ENCODE measurements at places on chromosomes 4 and X.

GRCh38 chrX:122787231-122787630 lies 396.8 kb upstream of the GRIA3 start:
- DNase-seq = no peak
- no peak overlapping the region for H3K27ac ChIP-seq
- H3K36me3 ChIP-seq = no peaks in the 10 kb centered on the region
- no peaks in the 10 kb centered on the region for H3K4me1 ChIP-seq
- H3K4me3 ChIP-seq = no peak overlapping the region
- H3K27me3 ChIP-seq = no peaks in the 10 kb centered on the region

DNA sequence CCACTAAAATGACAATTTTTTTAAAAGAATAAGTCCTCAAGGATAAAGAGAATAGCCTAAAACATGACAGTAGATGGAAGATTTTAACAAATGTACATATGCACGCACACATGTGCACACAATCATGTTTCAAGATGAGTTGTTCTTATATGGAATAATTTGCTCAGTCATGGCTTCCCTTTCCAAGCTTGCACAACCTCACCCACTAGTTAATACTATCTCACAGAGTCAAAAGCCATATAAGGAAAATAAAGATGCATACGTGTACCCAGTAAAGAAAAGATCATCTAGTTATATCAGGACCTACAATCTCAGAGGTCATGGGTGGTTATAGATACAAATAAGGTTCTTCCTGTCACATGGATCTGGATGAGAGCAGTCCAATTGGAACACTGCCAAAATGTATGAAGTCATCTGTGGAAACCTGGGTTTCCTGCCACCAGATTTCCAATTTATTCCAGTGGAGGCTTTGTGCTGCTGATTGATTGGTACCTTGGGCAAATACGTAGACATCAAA lies 56.1 kb downstream of the FAM13A start:
- no peaks in the 10 kb centered on the region for H3K4me1 ChIP-seq
- no peaks in the 10 kb centered on the region for H3K27me3 ChIP-seq
- no peaks in the 10 kb centered on the region for H3K36me3 ChIP-seq
- H3K27ac ChIP-seq = no peak overlapping the region
- H3K4me3 ChIP-seq = no peak overlapping the region

DNA sequence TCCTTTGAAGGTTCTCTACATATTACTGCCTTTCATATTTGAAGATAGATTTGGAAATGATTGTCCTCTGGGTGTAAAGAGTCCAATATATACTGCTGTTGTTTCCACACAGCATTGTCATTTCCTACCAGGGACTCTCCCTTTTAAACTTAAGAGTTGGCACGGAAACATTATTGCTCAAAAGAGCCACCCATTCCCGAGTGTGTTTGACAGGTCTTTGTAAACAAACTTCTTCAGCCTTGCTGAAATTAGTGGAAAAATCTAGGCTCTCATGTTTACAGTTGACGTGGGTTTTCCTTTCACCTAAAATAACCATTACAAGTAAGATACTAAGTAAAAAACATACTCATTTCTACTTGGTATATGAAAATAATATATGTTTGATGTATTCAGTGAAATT lies 111.4 kb upstream of the LIMCH1 start:
- no peak overlapping the region for H3K4me3 ChIP-seq
- no peak for DNase-seq
- H3K36me3 ChIP-seq = no peaks in the 10 kb centered on the region
- no peaks in the 10 kb centered on the region for H3K4me1 ChIP-seq
- no peaks in the 10 kb centered on the region for H3K27me3 ChIP-seq
- H3K27ac ChIP-seq = no peak overlapping the region

DNA sequence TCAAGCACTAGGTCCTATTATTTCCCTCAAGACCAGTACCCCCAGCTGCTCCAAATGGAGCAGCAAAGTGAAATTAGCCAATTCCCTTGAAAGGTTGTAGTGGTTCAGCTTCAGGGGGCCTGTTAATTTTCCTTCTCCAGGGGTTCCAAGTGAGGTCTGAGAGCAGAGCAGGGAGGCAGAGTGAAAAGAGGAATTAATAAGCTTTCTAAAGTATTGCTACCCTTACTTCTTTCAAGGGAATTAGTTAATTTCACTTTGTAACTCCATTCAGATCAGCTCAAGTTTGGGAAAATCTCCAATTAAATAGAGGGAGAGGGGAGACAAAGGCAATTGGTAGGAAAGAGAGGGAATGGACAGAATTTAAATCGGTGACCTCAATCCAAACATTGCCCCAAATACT lies 78.7 kb upstream of the SLC7A11 start:
- H3K27ac ChIP-seq = no peak overlapping the region
- no peak for DNase-seq
- no peaks in the 10 kb centered on the region for H3K4me1 ChIP-seq
- no peaks in the 10 kb centered on the region for H3K27me3 ChIP-seq

DNA sequence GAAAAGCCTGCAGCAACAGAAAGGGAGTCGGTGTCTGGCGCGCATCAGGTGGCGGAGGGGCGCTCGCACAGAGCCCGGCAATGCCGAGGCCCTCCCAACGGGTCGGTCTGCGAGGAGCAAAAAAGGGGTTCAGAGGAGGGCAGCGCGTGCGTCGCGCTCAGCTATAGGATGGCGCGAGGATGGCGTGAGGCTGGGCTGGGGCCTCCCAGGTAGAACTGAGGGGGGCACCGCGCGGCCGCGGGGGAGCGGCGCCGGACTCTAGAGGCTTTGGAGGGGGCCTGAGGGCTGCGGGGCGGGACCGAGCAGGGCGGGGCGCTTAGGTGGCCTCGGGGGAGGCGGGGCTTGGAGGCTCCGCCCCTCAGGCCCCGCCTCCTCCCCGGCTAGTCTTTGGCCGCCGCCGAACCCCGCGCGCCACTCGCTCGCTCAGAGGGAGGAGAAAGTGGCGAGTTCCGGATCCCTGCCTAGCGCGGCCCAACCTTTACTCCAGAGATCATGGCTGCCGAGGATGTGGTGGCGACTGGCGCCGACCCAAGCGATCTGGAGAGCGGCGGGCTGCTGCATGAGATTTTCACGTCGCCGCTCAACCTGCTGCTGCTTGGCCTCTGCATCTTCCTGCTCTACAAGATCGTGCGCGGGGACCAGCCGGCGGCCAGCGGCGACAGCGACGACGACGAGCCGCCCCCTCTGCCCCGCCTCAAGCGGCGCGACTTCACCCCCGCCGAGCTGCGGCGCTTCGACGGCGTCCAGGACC lies at the start of gene PGRMC1:
Gene PGRMC1 (plus strand): TSS at position 414 of the 751 bp plus-strand sequence. CDS start 79 bp downstream, at position 493.
- peaks cover 36% of the 10 kb centered on the region for H3K4me1 ChIP-seq
- peaks cover 21% of the 10 kb centered on the region for H3K27me3 ChIP-seq
- H3K36me3 ChIP-seq = peaks cover 12% of the 10 kb centered on the region

GRCh38 chrX:54358424-54359211 lies 772 bp upstream of the WNK3 start:
- peak; percentile 41 for DNase-seq
- peaks cover 15% of the 10 kb centered on the region for H3K4me1 ChIP-seq
- peaks cover 48% of the 10 kb centered on the region for H3K27me3 ChIP-seq
- H3K27ac ChIP-seq = no peak overlapping the region
- no peaks in the 10 kb centered on the region for H3K36me3 ChIP-seq
